Right renal pelvis (tissue), 4 donors: ENCODE measurements at places on chromosomes 5 and 9. TPM values are rescaled to one million over a fixed set of nuclear protein-coding genes. Genes with fewer than 3 reads are reported as not detected.

SPINK13 gene
- not detected for polyA plus RNA-seq

PCDHGB1 gene
- 1.8 TPM for polyA plus RNA-seq

ANXA2R gene
- polyA plus RNA-seq: 1.3 TPM

NUTM2F gene
- polyA plus RNA-seq: not detected

FOXD4L4 gene
- polyA plus RNA-seq: not detected
